ENCODE measurements at places on chromosomes 16 and 17.

DNA sequence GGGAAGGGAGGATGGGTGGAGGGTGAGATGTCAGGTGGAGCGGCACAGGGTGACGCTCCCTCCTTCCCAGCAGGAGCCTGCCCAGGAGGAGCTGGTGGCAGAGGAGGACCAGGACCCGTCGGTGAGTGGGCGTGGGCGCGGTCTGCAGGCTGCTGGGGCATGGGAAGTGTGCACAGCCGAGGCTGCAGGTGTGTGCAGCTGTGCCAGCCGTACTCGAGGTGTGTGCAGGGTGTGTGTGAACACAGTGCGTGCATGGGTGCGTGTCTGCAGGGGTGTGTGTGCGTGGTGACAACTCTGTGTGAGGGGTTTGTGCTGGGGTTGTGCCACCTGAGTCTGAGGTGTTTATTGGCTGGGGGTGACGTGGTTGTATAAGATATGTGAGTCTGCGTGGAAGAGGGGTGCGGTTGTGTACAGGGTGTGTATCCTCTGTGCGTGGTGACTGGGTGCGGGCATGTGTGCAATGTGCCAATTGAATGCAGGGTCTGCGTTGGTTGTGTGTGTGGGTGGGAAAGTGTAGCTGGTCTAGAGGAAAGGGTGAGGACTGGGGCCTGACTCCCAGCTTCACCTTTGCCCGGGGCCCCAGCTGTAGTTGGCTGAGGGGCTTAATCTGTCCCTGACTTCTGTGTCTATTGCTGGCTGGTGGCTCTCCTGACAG is 670 bp downstream of the TNFSF12 start:
- DNase-seq: peak; percentile 61

DNA sequence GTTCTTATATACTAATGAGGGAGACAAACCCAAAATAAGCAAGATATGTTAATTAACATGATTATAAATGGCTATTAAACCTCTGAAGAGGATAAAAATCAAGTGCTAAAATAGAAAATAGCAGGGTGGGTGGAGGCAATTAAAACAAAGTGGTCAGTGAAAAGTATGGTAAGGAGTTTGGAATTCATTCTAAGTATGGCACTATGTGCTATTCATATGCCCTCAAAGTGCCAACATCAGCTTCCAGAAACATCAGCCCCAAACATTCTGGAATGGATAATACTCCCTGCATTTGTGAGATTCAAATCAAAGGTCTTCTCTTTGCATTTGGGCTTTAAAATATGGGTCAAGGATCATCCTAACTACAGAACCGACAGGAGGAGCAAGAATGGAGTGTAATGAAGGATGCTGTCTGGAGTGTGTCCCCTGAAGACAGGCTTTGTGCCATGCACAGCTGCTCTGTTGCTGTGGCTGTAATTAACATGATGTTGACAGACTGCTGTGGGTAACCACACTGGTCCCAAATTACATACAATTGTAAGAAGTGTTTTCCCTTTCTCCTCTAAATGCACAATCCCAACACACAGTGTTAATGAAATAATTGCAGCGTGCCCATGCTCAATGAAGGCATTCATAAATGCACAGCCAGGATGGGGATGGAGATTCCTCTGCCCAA is 93.1 kb downstream of the VAT1L start:
- DNase-seq: no peak

DNA sequence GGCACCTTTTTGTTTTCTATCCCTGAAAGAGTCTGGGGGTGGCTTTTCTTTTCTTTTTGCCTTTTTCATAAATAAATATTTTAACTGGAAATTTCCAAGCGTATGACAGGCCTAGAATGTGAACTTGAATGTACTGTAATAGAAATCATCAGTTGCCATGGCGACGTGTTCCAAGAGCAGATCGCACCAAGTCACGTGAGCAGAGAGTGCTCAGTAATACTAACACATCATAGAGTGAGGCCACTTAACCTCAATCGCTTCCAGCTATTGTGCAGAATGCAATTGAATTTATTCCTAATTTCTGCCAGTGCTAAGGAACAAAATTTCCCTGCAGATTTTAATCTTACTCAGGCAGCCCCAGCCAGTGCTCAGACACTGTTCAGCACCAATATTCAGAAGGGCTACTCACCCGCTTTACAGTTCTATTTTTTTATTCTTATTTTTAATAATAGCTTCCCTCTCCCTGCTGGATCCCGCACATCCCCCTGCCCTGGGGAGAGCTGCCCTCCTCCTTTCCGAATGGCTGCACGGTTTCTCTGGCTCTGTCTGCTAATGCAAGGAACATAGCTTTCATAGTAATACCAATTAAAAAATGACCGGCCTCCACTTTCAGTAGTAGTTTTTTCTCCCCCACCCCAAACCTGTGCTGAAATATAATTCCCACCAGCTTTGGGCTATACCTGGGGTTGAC is 26.2 kb upstream of the PMFBP1 start:
- DNase-seq: no peak

DNA sequence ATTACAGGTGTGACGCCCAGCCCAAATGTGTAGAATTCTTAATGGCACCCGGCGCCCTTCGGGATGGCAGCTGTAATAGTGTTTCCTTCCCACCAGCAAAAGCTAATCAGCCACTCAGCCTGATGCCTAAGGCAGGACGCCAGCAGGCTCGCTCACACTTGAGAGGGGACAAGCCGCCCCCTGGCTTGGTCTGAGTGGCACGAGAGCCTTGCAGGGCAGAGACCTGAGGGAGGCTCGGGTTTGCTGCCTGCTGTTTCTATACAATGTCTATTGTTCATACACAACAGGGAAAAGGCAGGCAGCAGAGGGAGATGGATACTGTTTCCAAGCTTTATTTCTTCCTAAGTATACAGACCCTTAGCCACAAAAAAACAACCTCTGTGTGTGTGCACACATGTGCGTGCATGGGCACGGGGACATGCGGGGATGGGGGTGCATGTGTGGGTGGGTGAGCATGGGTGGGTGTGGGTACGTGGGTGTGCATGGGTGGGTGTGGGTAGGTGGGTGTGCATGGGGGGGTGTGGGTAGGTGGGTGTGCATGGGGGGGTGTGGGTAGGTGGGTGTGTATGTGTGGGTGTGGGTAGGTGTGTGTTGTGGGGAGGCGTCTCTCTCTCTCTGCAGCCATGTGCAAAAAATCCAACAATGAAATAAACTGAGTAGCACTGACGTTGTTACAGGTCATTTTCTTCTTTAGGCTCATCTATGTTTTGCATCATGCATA is 10.0 kb downstream of the SLC38A8 start:
- no peak for DNase-seq

All from SW480 (cell line).